ENCODE measurements at places on chromosomes 5 and 9. TPM values are rescaled to one million over a fixed set of nuclear protein-coding genes. Genes with fewer than 3 reads are reported as not detected.

GRCh38 chr5:166382031-166382430 is 1909.4 kb upstream of the WWC1 start:
- no peak for DNase-seq
- no peak overlapping the region for H3K27ac ChIP-seq
- no peak overlapping the region for H3K4me3 ChIP-seq
- no peaks in the 10 kb centered on the region for H3K27me3 ChIP-seq
- no peaks in the 10 kb centered on the region for H3K36me3 ChIP-seq

- no peak for DNase-seq
- no peaks in the 10 kb centered on the region for H3K27me3 ChIP-seq
- H3K4me1 ChIP-seq, result no peaks in the 10 kb centered on the region
- no peak overlapping the region for H3K27ac ChIP-seq
- H3K36me3 ChIP-seq, result no peaks in the 10 kb centered on the region
Measured at GRCh38 chr9:109263358-109263757, 57.5 kb downstream of the EPB41L4B start.

DNA sequence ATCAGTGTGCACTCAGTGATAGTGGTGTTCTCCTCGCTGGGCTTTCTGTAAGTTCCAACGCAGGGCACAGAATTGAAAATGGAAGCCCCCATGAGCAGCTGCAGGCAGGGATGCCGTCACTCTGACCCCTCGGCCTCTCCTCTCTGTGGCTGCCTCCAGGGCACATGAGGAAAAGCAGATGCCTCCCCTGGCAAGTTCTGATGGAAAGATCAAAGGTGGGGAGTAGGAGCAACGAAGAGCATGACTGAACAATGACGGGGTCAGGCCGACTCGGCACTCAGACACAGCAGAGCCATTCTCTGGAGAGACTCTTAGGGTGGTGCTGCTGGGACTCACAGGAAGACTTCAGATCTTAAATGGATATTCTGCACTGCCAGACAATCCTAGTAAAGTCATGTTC is 65.6 kb upstream of the CKMT2 start:
- no peaks in the 10 kb centered on the region for H3K27me3 ChIP-seq
- no peaks in the 10 kb centered on the region for H3K36me3 ChIP-seq
- no peak overlapping the region for H3K4me3 ChIP-seq
- H3K27ac ChIP-seq, result no peak overlapping the region
- no peaks in the 10 kb centered on the region for H3K4me1 ChIP-seq
- DNase-seq, result peak; percentile 80

DNA sequence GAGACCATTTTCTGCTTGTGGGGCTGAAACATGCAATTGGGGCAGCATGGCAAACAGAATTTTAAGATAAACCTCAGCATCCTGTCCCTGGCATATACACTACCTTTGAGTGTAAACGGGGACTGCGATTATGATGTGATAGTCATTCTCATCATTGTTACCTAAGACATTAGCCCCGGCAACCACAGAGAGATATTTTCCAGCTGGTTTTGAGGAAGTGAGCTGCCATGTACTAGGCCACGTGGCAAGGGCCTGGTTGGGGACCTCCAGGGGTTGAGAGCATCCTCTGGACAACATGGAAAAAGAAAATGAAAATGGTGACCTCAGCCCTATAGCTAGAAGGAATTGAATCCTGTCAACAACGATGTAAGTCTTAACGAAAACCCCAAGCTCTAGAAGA is 623.6 kb upstream of the CDH18 start:
- H3K36me3 ChIP-seq, result no peaks in the 10 kb centered on the region
- H3K4me3 ChIP-seq, result no peak overlapping the region
- H3K27ac ChIP-seq, result no peak overlapping the region
- H3K4me1 ChIP-seq, result no peaks in the 10 kb centered on the region

DNA sequence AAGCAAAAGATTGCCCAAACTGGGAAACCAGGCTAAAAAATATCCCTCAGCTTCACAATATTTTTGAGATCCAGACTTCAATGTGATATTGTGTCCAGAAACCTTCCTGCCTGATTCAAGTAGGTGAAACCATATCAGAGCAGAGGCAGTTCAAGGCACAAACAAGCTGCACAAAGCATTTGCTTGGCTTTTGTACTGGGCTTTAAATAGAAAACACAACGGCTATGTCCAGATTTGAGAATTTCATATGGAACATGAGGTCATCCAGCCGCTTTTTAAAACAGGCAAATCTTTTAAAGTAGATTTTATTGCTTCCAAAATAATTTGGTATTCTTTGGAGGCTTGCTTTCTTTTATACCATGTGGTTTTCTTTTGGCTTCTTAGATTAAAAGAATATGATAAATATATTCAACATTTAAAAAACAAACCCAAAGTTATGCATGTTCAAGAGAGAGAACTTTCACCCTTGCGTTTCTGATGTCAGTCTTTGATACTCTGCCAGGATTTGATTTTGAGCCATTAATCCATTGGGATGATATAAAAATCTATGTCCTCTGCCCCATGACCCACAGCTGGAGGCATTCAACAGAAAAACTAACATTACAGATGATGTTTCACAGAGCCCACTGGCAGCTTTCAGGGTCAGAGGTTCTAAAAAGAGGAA is 29.0 kb upstream of the CCDC112 start:
- no peak overlapping the region for H3K4me3 ChIP-seq
- no peaks in the 10 kb centered on the region for H3K36me3 ChIP-seq
- H3K27ac ChIP-seq, result no peak overlapping the region

DNA sequence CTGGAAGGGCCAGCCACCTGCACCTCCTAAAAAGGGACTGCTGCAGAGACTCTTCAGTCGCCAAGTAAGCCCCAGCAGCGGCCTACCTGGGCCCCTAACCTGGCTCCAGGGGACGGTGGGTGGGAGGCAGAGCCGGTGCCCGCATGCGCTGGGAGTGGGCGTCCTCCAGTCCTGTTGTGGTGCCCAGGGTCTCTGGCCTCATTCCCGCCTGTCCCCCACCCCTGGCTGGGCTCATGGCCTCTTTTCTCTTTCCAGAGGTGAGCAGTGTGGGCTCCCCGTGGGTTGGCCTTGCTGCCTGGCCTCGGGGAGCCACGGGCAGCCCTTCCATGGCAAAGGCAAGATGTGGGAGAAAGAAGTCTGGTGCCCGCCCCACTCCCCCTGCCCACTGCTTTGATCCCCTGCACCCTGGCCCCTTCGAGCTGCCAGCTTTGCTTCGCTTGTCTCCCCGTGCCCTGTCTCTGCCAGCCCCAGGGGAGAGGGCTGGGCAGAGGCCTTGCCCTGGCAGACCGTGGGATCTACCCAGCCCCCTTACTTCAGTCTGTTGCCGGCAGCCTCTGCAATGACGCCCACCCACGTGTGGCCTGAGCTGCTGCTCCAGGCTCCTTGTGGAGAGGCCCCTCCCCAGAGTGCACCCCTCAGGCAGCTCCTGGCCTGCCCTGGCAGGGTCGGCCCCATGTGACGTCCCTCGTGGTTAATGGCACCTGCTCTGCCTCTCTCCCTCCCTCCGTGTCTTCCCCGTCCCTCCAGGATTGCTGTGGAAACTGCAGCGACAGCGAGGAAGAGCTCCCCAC is 5.4 kb upstream of the PRR7 start:
- peaks cover 11% of the 10 kb centered on the region for H3K36me3 ChIP-seq
- no peak for DNase-seq
- no peaks in the 10 kb centered on the region for H3K27me3 ChIP-seq
- H3K4me1 ChIP-seq, result no peaks in the 10 kb centered on the region
- H3K4me3 ChIP-seq, result no peak overlapping the region
- no peak overlapping the region for H3K27ac ChIP-seq

DNA sequence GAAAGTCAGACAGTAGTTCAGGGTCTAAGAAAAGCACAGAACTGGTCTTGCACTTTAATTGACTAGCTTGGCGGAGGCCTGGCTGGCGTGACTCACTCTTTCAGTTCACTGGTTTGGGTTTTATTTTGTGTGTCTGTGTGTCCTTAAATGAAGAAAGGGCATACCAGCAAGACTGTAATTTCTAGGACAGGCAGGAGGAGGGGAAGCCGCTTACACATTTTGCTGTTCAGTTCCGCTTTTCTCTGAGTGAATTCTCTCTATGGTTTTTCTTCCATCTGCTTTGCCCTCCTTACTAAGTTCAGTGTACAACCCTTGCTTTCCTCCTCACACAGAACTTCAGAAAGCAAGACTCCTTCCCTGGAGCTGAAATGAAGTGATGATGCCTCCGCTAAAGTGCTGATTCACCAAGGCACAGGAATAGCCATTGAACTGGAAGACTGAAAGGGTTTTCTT is 150.8 kb downstream of the MEF2C start:
- H3K4me1 ChIP-seq, result peaks cover 33% of the 10 kb centered on the region
- DNase-seq, result peak; percentile 69
- H3K4me3 ChIP-seq, result no peak overlapping the region
- no peaks in the 10 kb centered on the region for H3K27me3 ChIP-seq

DNA sequence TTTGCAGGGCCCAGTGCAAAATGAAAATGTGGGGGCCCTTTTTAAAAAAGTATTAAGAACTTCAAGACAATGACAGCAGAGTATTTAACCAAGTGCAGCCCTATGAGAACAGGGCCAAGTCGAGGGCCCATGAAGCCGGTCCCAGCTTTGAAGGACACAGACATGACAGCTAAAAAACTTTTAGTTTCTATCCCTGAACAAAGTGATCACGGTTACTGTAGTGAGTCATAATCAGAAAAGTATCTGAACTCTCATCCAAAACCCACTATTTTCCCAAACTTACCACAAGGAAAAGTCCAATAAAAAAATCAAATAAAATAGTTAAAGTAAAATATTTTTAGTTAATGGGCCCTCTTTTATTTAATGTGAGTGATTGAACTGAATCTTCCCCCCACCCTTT is 126.0 kb downstream of the MEF2C start:
- peaks cover 7% of the 10 kb centered on the region for H3K36me3 ChIP-seq
- no peaks in the 10 kb centered on the region for H3K27me3 ChIP-seq
- H3K4me3 ChIP-seq, result no peak overlapping the region
- no peaks in the 10 kb centered on the region for H3K4me1 ChIP-seq
- DNase-seq, result no peak
- H3K27ac ChIP-seq, result no peak overlapping the region

The IL31RA gene
- polyA plus RNA-seq, result not detected

The C5orf63 gene
- polyA plus RNA-seq, result 6.4 TPM

The PCDHGC4 gene
- not detected for polyA plus RNA-seq

The NUTM2F gene
- not detected for polyA plus RNA-seq

The IFNA21 gene
- not detected for polyA plus RNA-seq

The TMC1 gene
- not detected for polyA plus RNA-seq

The AGXT2 gene
- polyA plus RNA-seq, result not detected

The FOXD4L3 gene
- 0.03 TPM for polyA plus RNA-seq
